ENCODE measurements at places on chromosomes 13 and 19.

GRCh38 chr13:114068656-114069318 is 63.6 kb downstream of the RASA3 start:
- DNase-seq: peak; percentile 35
- H3K4me1 ChIP-seq: peaks cover 61% of the 10 kb centered on the region
- H3K4me3 ChIP-seq: peak overlapping the region; percentile 85
- peak overlapping the region; percentile 94 for H3K27ac ChIP-seq
- peaks cover 28% of the 10 kb centered on the region for H3K36me3 ChIP-seq

- no peaks in the 10 kb centered on the region for H3K27me3 ChIP-seq
- peaks cover 32% of the 10 kb centered on the region for H3K4me1 ChIP-seq
- no peak for DNase-seq
- H3K36me3 ChIP-seq: peaks cover 5% of the 10 kb centered on the region
Observed at GRCh38 chr13:49584771-49585182, 581 bp downstream of the RCBTB1 start.

DNA sequence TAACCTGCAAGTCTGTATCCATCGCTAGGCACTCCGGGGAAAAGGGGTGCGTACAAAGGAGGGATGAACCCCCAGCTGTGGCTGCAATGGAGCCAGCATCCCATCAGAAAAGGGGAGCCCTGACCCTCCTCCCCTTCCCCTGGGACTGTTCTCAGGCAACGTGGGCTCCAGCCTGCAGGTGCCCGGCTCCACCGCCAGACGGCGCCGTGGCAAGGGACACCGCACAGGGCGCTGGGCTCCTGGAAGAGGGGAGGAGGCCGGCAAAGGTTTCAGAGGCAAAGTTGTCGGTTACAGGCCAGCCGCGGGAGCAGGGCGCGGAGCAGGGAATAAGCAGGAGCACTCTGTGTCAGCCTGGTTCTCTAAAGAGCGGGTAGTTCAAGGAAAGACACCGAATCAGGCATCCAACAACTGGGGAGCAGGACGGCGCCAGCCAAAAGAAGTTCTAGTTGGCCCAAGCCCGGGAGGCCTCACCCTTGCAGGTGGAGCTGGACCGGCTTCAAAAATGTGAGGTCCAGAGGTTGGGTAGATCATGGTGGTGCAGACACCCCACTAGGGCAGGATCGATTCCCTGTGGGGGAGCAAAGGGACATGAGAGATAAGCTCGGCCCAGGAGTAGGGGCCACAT is 53.0 kb upstream of the ATP12A start:
- no peak overlapping the region for H3K4me3 ChIP-seq
- peaks cover 26% of the 10 kb centered on the region for H3K4me1 ChIP-seq
- H3K36me3 ChIP-seq: no peaks in the 10 kb centered on the region
- no peaks in the 10 kb centered on the region for H3K27me3 ChIP-seq
- no peak for DNase-seq

DNA sequence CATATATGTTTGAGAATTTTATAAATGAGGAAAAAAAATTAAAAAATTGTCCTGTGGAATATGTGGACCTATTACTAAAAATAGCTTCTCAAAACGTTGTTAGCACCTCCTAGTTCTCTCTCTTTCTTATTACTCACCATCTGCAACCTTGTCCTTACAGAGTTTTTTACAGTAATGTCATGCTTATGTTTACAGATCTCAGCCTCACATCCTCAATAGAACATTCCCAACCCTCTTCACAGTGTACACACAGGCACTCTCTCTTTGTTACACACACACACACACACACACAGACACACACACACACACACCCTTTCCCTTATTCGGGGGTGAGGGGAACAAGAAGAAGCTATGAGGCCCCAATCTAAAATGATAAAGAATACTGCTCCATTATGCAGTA is 197.7 kb downstream of the SLITRK6 start:
- no peak overlapping the region for H3K4me3 ChIP-seq
- DNase-seq: no peak
- no peaks in the 10 kb centered on the region for H3K4me1 ChIP-seq
- no peaks in the 10 kb centered on the region for H3K27me3 ChIP-seq

DNA sequence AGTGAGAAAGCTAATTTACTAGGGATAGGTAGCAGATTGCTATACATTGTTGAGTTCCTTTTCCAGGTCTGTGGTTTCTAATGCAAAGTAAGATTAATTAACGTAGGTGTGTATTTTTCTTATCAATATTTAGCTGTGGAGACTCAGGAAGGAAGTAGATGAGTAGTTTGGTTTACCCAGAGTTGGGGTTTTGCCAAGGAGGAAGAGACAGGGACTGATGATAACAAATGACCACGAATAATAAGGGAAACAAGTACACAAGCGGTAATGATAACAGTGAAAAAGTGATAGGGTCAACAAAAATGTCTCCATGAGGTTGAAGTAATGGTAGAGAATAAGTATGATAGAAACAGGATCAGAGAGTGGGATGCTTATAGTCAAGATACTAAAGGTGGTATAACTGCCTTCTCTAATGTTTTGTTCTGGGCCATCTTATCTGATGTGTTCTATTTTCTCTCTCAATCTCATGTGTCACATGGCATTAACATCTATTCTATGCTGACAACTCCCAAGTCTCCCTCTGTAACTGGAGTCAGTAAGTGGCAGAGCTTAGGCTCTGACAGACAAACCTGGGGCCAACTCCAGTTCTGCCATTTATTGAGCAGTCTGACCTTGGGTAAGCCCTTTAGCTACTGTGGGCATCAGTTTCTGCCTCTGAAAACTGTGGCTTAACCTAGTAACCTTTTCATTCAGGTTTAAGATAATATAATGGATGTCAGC is 8.8 kb downstream of the OBI1 start:
- H3K27ac ChIP-seq: no peak overlapping the region
- DNase-seq: no peak
- no peaks in the 10 kb centered on the region for H3K36me3 ChIP-seq
- H3K4me1 ChIP-seq: no peaks in the 10 kb centered on the region
- no peak overlapping the region for H3K4me3 ChIP-seq
- no peaks in the 10 kb centered on the region for H3K27me3 ChIP-seq
